ENCODE measurements at places on chromosomes 4 and X.

- DNase-seq: no peak
Observed at GRCh38 chr4:164529486-164529885, 224.4 kb upstream of the SMIM31 start.

DNA sequence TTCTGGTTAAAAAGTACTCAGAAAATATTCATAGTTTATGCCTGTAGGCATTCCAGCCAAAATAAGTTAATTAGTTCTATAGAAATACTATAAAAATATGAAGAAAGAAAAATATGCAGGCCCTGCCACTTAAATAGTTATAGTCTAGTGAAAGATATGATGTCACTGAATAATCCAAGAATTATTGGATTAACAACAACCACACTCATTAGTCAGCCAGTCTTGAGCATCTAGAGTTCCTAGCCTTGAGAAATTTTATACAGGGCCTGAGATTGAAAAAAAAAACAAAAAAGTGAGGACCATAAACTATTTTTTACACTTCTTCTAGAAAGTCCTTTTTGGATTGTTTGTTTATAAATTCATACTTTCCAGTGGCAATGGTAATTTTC is 823.0 kb downstream of the FAT4 start:
- DNase-seq: no peak

DNA sequence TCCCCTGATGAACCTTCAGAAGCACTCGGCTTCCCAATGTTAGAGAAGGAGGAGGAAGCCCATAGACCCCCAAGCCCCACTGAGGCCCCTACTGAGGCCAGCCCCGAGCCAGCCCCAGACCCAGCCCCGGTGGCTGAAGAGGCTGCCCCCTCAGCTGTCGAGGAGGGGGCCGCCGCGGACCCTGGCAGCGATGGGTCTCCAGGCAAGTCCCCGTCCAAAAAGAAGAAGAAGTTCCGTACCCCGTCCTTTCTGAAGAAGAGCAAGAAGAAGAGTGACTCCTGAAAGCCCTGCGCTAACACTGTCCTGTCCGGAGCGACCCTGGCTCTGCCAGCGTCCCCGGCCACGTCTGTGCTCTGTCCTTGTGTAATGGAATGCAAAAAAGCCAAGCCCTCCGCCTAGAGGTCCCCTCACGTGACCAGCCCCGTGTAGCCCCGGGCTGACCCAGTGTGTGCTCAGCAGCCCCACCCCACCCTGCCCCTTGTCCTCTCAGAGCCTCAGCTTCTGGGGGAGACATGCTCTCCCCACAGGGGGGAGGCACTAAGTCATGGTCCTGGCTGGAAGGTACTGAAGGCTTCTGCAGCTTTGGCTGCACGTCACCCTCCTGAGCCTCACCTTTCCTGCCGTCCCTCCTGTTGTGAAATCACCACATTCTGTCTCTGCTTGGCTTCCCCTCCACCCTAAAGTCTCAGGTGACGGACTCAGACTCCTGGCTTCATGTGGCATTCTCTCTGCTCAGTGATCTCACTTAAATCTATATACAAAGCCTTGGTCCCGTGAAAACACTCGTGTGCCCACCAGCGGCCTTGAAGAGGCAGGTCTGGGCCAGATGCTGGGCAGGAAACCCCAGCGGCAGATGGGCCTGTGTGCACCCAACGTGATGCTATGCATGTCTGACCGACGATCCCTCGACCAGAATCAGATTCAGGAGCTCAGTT is 34.7 kb downstream of the NOP14 start:
- no peak for DNase-seq

DNA sequence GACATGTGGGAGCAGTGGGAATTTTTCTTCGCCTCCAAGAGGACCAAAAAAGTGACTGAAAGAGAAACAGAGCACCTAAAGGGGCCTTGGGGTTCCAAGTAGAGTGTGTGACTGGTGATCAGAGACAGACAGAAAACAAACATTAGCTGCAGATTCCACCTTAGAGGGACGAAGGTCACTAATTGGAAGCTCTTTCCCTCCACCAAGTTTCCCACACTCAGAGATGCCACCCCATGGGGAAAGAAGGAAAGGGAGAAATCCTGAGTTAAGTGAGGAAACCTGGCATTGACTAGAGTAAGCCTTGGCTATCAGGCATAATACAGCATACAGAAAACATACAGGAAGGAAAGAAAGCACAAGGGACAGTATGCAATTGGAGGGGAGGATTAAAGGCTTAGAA is 90.9 kb downstream of the HNRNPD start:
- no peak for DNase-seq

- DNase-seq: no peak
Observed at GRCh38 chrX:110178179-110178865, 139.6 kb downstream of the AMMECR1 start.

DNA sequence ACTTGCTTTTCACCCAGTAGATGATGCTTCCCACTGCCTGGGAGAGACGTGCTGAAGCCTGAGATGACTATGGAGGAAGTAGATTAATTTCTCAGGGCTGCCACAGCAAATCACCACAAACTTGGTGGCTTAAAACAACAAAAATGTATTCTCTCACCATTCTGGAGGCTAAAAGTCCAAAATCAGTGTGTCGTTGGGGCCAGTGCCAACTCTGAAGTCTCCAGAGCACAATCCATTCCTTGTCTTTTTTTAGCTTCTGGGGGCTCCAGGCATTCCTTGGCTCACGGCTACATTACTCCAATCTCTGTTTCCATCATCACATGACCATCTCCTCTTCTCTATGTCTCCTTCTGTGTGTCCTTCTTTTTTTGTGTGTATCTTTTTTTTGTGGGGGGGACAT is 105.8 kb upstream of the C1QTNF7 start:
- DNase-seq: no peak

- no peak for DNase-seq
Observed at GRCh38 chr4:87975466-87975865, at the start of gene SPP1. Gene SPP1, plus strand, starts transcription at chr4:87975714. Its CDS starts 1,182 bp downstream, at chr4:87976896.

DNA sequence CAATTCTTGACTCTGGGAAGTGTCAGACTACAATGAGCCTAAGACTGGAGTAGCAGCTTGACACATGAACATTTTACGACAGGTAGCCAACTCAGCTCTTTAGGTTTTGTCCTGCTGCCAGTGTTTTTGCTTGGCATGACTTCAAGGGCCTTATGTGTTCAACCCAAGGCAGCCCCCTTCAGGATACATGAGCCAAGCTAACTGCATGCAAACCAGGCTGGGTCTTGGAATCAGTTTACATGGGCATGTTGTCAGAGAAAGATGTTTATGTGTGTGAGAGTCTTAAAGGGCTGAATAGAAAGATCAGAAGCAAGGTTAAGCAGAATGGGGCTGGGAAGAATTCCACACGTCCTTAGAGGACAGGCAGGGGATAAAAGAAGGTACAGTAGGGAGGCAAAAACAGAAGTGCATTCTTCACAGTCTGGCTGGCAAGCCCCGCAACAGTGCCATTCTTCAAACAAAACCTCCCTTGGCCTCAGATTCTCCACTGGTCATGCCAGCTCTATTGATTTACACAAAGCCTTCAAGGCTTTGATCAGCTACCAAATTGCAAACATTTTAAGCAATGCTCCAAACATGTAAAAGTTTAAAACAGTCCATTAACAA is 97.3 kb downstream of the NKX6-1 start:
- no peak for DNase-seq

DNA sequence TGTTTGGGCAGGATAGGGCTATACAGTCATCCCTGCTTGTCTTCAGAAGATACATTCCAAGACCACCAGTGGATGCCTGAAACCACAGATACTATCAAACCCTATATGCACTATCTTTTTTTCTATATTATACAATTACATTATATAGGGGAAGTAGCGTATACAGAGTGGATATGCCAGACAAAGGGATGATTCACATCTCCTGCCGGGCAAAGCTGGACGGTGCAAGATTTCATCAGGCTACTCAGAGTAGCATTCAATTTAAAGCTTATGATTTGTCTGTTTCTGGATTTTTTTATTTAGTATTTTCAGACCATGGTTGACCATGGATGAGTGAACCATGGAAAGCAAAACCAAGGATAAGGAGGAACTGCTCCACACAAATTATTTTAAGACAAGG is 7.0 kb upstream of the AMTN start:
- no peak for DNase-seq

GRCh38 chr4:73193155-73193554 is 65.4 kb downstream of the ANKRD17 start:
- no peak for DNase-seq

DNA sequence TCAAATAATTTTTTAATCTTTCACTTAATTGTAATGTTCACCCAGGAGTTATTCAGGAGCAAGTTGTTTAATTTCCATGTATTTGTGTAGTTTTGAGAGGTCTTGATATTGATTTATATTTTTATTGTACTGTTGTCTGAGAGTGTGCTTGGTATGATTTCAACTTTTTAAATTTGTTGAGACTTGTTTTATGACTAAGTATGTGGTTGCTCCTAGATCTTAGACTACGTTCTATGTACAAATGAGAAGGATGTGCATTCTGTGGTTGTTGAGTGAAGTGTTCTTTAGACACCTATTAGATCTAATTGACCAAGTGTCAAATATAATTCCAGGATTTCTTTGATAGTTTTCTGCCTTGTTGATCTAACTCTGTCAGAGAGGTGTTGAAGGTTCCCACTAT is 353.3 kb upstream of the GNPDA2 start:
- DNase-seq: no peak

DNA sequence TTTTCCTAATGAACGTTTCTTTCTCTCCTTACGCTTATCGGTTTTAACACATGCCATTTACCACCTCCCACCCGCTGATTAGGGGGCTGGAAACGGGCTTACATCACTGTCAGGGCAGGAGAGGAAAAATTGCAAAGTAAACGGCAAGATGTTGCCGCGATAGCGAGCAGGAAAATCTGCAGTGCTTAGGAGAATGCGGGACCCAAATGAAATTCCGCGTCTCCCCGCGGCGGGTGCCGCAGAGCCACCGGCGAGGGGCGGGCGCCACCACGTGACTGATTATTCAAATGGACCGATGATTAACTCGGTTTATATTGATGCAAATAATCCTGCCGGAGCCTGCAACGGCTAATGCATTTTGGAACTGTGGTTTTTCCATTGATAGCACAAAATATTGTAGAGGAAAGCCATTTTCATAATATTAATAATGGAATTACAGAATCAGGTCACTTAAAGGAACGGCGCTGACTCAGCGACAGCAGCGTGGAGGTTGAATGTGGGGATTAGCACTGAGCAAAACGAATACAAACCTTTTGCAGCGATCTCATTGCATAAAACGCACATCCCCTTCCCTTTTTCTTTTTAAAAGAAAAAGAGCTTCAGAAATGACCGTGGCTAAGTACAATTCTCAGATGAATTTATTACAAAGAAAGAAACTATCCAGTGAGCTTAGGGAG is 224.2 kb downstream of the STIM2 start:
- no peak for DNase-seq

GRCh38 chr4:28073860-28074555 is 1213.4 kb downstream of the STIM2 start:
- DNase-seq: peak; percentile 2

GRCh38 chr4:64614276-64614675 is 205.0 kb upstream of the TECRL start:
- DNase-seq: no peak

DNA sequence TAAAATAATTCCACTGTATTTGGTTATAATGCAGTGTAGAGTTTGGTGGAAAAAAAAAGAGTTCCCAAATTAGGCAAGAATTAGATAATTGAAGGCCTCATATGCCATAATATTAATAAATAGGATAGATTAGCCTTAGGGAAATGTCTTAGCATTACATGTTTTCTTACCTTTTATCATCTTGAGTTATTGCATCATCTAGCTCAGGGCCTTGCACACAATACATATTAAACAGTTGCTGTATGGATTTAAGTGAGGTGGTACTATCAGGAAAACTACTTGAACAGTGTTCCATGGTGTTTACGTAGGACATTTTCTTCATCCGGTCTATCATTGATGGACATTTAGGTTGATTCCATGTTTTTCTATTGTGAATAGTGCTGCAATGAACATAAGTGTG is 419.4 kb downstream of the EPHA5 start:
- no peak for DNase-seq

GRCh38 chr4:97016186-97016907 is 1126.9 kb downstream of the STPG2 start:
- DNase-seq: no peak

GRCh38 chr4:107845681-107846080 is 20.9 kb downstream of the SGMS2 start:
- DNase-seq: no peak

- no peak for DNase-seq
Observed at GRCh38 chr4:182653596-182653995, 263.6 kb downstream of the DCTD start.

DNA sequence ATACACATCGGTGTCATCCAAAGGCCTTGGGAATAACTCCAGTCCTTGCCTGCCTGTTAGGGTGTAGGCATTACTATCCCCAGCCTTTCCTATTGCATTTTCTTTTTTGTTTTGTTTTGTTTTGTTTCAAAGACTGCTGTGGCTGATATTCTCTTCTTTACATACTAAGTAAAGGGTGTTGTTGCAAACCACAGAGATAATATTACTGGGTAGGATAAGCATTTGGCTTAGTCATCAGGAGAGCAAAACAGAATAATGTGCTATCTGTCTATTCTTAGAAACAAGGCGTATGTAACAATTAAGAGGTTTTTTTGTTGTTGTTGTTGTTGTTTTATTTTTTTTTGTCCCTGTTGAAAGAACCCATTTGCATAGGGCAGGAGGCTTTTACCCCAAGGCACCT is 41.8 kb downstream of the UGT2B28 start:
- no peak for DNase-seq

GRCh38 chr4:115249808-115250207 is 136.4 kb upstream of the NDST4 start:
- DNase-seq: no peak

DNA sequence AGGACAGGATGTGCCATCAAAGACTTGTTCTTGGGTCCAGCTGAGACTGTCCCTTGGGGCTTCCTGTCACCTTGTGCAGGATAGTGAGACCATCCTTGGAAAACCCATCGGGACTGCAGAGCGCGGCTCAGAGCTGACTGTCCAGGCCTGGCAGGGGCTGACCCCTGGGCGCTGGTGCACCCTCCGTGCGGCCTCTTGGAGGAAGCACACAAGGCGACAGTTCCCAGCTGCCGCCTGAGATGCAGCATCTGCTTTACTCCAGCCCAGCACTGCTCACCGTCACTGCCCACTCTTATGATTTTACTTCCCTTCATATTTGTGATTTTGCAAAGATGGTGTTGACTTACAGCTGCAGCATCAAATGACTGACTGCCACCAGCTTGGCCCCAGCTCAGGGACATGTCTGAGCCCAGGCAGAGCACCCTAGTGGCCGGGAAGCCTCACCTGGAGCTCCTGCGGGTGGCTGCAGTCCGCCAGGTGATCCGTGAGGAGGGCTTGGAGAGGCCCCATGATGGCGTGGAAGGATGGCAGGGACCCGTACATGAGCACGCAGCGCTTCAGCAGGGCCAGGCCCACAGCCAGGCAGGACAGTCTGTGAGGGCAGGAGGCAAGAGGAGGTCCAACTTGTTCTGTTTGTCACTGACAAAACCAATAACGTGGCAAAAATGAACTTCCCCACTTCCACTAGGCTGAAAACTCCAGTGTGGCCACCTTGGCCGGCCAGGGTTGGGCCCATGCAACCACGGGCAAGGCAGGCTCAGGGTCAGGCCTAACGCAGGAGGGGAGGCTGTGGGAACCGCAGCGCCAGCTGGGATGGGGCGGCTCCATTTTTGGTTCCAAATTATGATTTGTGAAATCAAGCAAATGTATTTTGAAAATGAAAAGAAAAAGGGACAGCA is 21.8 kb downstream of the NOP14 start:
- no peak for DNase-seq
